ENCODE measurements at places on chromosomes 7 and 10. TPM values are rescaled to one million over a fixed set of nuclear protein-coding genes. Genes with fewer than 3 reads are reported as not detected.

- no peak overlapping the region for H3K4me3 ChIP-seq
- H3K27me3 ChIP-seq = peaks cover 8% of the 10 kb centered on the region
- DNase-seq = no peak
- no peak overlapping the region for H3K27ac ChIP-seq
- H3K36me3 ChIP-seq = no peaks in the 10 kb centered on the region
- H3K4me1 ChIP-seq = peaks cover 58% of the 10 kb centered on the region
These were observed 25.9 kb downstream of the CTBP2 start for GRCh38 chr10:125134483-125134848.

- DNase-seq = no peak
- peaks cover 3% of the 10 kb centered on the region for H3K36me3 ChIP-seq
- H3K4me3 ChIP-seq = no peak overlapping the region
- H3K27ac ChIP-seq = no peak overlapping the region
These were observed 5.1 kb upstream of the AKR1E2 start for GRCh38 chr10:4820804-4821401.

- H3K4me3 ChIP-seq = no peak overlapping the region
- no peaks in the 10 kb centered on the region for H3K27me3 ChIP-seq
- DNase-seq = no peak
- peaks cover 24% of the 10 kb centered on the region for H3K4me1 ChIP-seq
- no peaks in the 10 kb centered on the region for H3K36me3 ChIP-seq
These were observed 156.9 kb upstream of the RHOBTB1 start for GRCh38 chr10:61100887-61101286.

Gene TSPAN33
- total RNA-seq = 6.6 TPM

Gene ANXA7
- total RNA-seq = 35.9 TPM
